Fibroblast of lung (primary cell): ENCODE measurements at places on chromosomes 11 and 22. TPM values are rescaled to one million over a fixed set of nuclear protein-coding genes. Genes with fewer than 3 reads are reported as not detected.

Gene MRGPRE
- total RNA-seq: under 0.01 and 0.17 TPM in 2 replicates

GRCh38 chr22:41499624-41500280 is 30.8 kb downstream of the ACO2 start:
- no peak overlapping the region for H3K4me3 ChIP-seq
- H3K4me1 ChIP-seq: no peaks in the 10 kb centered on the region
- no peaks in the 10 kb centered on the region for H3K27me3 ChIP-seq
- no peak overlapping the region for H3K27ac ChIP-seq
- no peak for DNase-seq

- peaks cover 4% of the 10 kb centered on the region for H3K36me3 ChIP-seq
- no peak overlapping the region for H3K4me3 ChIP-seq
- no peak overlapping the region for H3K27ac ChIP-seq
Observed at GRCh38 chr11:95984072-95984471, 60.2 kb upstream of the MTMR2 start.

DNA sequence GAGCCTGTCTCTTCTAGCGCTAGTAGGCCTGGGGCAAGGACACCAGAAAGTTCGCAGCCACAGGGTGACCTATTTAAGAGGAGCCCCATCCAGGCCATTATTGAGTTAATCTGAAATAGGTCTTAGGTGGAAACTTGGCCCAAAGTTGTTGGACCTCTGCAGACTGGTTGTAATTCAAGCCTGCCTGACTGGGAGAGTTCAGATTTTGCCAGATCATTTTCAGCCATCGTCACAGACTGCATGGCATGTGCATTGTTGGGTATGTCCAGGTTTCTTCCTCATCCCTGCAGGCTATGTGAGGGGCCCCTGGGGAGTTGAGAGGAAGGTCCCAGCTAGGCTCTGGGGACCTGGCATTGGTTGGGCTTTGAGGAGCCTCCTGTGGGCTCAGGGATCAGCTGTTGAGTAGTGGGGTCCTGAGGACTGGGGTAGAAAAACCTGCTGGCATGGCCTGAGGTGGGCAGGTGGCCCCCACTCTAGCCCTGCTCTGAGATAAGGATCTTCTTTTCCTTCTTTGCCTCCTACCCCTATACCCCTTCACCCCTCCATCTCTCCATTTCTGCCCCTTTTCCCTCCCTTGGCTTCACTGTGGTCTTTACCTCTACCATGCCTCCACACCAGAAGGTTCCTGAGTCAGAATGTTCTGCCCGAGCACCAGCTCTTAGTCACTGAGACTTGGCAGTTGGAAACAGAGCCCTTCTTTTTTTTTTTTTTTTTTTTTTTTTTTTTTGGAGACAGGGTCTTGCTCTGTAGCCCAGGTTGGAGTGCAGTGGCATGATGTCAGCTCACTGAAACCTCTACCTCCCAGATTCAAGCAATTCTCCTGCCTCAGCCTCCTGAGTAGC is 112.7 kb downstream of the MORC2 start:
- H3K27me3 ChIP-seq: no peaks in the 10 kb centered on the region
- peak; percentile 20 for DNase-seq
- H3K4me1 ChIP-seq: no peaks in the 10 kb centered on the region
- H3K27ac ChIP-seq: no peak overlapping the region
- no peak overlapping the region for H3K4me3 ChIP-seq
- H3K36me3 ChIP-seq: no peaks in the 10 kb centered on the region

Gene GGT1
- total RNA-seq: 1.3 and 2.0 TPM in 2 replicates

Gene CABP4
- not detected in 2 replicates for total RNA-seq

Gene TTC9C
- 32.4 and 44.4 TPM in 2 replicates for total RNA-seq

Gene KRTAP5-10
- total RNA-seq: not detected in 2 replicates

DNA sequence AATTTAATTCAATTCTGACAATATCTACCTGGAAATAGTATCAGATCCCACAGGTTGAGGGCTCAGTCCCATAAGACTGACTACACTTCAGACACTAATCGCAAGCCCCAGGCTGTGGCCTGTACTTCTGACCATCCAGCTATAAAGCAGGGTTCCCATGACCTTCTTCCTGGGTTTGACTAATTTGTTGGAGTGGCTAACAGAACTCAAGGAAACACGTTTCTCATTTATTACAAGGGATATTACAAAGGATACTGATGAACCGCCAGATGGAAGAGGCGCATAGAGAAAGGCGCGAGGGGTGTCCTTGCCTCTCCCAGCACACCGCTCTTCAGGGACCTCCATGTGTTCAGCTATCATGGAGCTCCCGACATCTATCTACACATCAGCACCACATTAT is 13.7 kb downstream of the CLTCL1 start:
- no peak for DNase-seq
- no peaks in the 10 kb centered on the region for H3K36me3 ChIP-seq
- H3K27me3 ChIP-seq: no peaks in the 10 kb centered on the region
- no peak overlapping the region for H3K4me3 ChIP-seq
- H3K27ac ChIP-seq: no peak overlapping the region
- no peaks in the 10 kb centered on the region for H3K4me1 ChIP-seq

Gene CNGA4
- 0.17 TPM in 1 of 2 replicates, not detected in the other for total RNA-seq

- H3K27me3 ChIP-seq: no peaks in the 10 kb centered on the region
- DNase-seq: peak; percentile 16
- peak overlapping the region; percentile 72 for H3K27ac ChIP-seq
Observed at GRCh38 chr22:32802237-32802765, 796 bp downstream of the TIMP3 start.

Gene CTSW
- not detected in 2 replicates for total RNA-seq

Gene MAP4K2
- total RNA-seq: 4.9 and 9.2 TPM in 2 replicates

- DNase-seq: peak; percentile 72
- no peak overlapping the region for H3K4me3 ChIP-seq
- peaks cover 15% of the 10 kb centered on the region for H3K36me3 ChIP-seq
Observed at GRCh38 chr11:102390667-102391465, 43.9 kb downstream of the BIRC2 start.

DNA sequence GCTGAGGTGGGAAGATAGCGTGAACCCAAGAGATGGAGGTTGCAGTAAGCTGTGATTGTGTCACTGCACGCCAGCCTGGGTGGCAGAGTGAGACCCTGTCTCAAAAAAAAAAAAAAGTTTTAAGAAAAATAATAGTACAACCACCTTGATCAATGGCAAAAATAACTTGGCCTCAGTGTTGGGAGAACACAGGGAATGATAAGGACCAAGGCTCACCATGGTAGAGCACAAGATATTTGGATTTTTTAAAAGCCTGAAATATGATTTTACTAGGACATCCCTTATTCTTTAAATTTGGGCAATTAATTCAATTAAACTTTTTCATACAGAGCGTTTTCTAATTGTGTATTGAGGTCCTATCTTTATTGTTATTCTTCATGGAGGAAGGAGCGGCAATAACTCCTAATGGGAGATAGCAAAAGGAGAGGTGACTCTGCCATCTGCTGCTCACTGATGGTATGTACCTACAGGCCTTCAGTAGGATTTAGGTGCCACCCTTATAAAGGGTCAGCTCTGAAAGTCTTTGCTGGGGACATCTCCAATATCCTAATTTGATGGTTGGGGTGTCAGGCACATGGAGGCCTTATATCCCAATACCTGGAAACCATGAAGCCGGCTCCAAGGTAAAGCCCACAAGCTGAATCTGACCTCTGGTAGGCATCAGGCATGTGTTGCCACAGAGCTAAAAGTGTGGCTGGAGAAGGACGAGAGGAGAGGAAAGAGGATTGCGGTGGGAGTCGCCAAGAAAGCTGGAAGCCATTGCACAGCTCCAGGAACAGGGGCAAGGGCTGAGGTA is 21.9 kb upstream of the POLD3 start:
- no peak overlapping the region for H3K4me3 ChIP-seq
- peaks cover 8% of the 10 kb centered on the region for H3K27me3 ChIP-seq
- DNase-seq: peak; percentile 37
- H3K27ac ChIP-seq: no peak overlapping the region
- no peaks in the 10 kb centered on the region for H3K4me1 ChIP-seq

GRCh38 chr11:3123305-3123704 is 41.8 kb downstream of the OSBPL5 start:
- H3K36me3 ChIP-seq: peaks cover 40% of the 10 kb centered on the region
- DNase-seq: peak; percentile 17
- H3K4me1 ChIP-seq: peaks cover 14% of the 10 kb centered on the region
- no peak overlapping the region for H3K4me3 ChIP-seq
- no peaks in the 10 kb centered on the region for H3K27me3 ChIP-seq
- peak overlapping the region; percentile 70 for H3K27ac ChIP-seq

Gene VPS11
- total RNA-seq: 26.7 and 34.3 TPM in 2 replicates

DNA sequence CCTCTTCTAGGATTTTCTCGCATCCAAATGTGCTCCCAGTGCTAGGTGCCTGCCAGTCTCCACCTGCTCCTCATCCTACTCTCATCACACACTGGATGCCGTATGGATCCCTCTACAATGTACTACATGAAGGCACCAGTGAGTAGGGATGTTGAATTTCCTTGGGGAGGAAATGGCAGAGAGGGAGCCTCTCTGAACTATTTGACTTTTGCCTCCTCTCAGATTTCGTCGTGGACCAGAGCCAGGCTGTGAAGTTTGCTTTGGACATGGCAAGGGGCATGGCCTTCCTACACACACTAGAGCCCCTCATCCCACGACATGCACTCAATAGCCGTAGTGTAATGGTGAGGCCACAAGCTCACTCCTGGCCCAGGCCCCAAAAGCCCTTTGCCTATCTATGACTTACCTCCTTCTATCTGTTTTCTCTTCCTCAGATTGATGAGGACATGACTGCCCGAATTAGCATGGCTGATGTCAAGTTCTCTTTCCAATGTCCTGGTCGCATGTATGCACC is 2.5 kb downstream of the TAF10 start:
- peaks cover 30% of the 10 kb centered on the region for H3K36me3 ChIP-seq
- H3K4me3 ChIP-seq: no peak overlapping the region
- no peaks in the 10 kb centered on the region for H3K27me3 ChIP-seq
- no peak overlapping the region for H3K27ac ChIP-seq
- peaks cover 28% of the 10 kb centered on the region for H3K4me1 ChIP-seq

- H3K27ac ChIP-seq: no peak overlapping the region
- no peak for DNase-seq
- H3K27me3 ChIP-seq: no peaks in the 10 kb centered on the region
- no peaks in the 10 kb centered on the region for H3K4me1 ChIP-seq
Observed at GRCh38 chr11:133934599-133935550, 21.9 kb downstream of the IGSF9B start.

GRCh38 chr22:34702279-34702678 is 363.7 kb upstream of the ISX start:
- H3K4me1 ChIP-seq: no peaks in the 10 kb centered on the region
- H3K36me3 ChIP-seq: no peaks in the 10 kb centered on the region
- H3K27me3 ChIP-seq: no peaks in the 10 kb centered on the region
- no peak for DNase-seq
- no peak overlapping the region for H3K4me3 ChIP-seq

Gene PKDREJ
- total RNA-seq: under 0.01 TPM in 2 replicates

- H3K27me3 ChIP-seq: peaks cover 4% of the 10 kb centered on the region
- no peak overlapping the region for H3K27ac ChIP-seq
- H3K36me3 ChIP-seq: no peaks in the 10 kb centered on the region
- H3K4me1 ChIP-seq: peaks cover 11% of the 10 kb centered on the region
- no peak for DNase-seq
- no peak overlapping the region for H3K4me3 ChIP-seq
Observed at GRCh38 chr11:68655406-68655805, 28.9 kb upstream of the GAL start.

DNA sequence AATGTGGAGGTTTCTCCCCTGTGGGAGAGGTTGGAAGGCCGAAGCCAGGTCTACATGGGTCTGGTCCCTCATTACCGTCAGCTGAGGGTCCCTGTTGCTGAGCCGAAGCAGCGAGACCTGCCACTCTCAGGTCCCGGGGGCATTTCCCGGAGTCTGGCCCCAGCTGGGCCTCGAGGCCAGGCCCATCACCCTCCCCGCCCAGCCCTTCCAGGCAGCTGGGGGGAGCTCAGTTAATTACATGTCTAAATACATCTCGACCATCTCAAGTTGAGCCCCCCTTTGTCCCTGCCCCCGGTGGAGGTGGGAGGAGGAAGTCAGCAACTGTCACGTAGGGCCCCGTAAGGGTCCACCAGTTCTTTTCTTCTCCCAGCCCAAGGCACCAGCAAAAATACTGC is 3.6 kb downstream of the CDKN1C start:
- no peak overlapping the region for H3K27ac ChIP-seq
- no peaks in the 10 kb centered on the region for H3K4me1 ChIP-seq
- peaks cover 5% of the 10 kb centered on the region for H3K27me3 ChIP-seq
- no peak for DNase-seq
- H3K4me3 ChIP-seq: no peak overlapping the region

GRCh38 chr11:83363312-83363711 is 77.1 kb upstream of the CCDC90B start:
- DNase-seq: no peak
- no peaks in the 10 kb centered on the region for H3K27me3 ChIP-seq
- no peaks in the 10 kb centered on the region for H3K4me1 ChIP-seq
